ENCODE measurements at places on chromosomes 4 and X.

DNA sequence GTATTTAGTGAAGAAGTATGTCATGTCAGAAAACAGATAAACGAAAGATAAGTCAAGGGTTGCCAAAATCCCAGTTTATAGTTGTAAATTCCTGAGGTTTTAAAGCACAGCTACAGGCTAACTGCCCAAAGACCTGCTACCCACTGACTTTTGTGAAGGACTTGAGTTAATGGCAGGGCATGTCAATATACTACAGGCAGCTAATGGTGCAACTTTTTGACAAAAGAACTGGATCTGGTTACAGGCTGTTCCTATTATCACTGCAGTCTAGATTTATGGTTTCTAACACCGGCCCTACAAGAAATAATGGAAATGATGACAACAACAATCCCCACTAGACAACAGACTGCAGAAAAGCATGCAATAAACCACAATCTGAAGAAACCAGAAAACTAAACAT, 6.4 kb downstream of the SCML2 start:
- peaks cover 9% of the 10 kb centered on the region for H3K27me3 ChIP-seq
- H3K36me3 ChIP-seq = peaks cover 3% of the 10 kb centered on the region
- H3K4me1 ChIP-seq = no peaks in the 10 kb centered on the region
- no peak overlapping the region for H3K4me3 ChIP-seq
- DNase-seq = no peak

DNA sequence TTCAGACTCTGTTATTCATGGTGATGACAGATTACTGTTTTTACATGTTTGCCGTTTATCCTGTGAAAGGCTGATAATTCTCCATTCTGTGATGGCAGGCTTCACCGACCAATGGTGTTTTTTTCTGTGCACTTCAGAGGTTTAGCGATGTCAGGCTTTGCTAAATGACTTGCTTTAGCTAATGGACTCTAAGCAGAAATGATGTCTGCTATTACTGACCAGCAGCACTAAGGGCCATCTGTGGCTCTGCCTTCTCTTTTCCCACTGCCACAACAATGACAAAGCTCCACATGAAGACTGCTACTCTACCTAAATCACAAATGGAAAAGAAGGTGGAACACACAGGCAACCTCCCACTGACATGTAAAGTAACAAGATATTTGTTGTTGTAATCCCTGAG, 68.4 kb upstream of the ALB start:
- peaks cover 16% of the 10 kb centered on the region for H3K27me3 ChIP-seq
- H3K4me3 ChIP-seq = no peak overlapping the region
- H3K36me3 ChIP-seq = peaks cover 3% of the 10 kb centered on the region
- DNase-seq = no peak
- no peaks in the 10 kb centered on the region for H3K4me1 ChIP-seq
- no peak overlapping the region for H3K27ac ChIP-seq

GRCh38 chr4:19520939-19521520, 730.7 kb upstream of the SLIT2 start:
- H3K4me1 ChIP-seq = no peaks in the 10 kb centered on the region
- H3K27ac ChIP-seq = no peak overlapping the region
- DNase-seq = no peak
- no peaks in the 10 kb centered on the region for H3K36me3 ChIP-seq
- H3K27me3 ChIP-seq = no peaks in the 10 kb centered on the region

GRCh38 chr4:141133999-141134995, 1.0 kb upstream of the RNF150 start:
- H3K4me3 ChIP-seq = no peak overlapping the region
- peaks cover 79% of the 10 kb centered on the region for H3K27me3 ChIP-seq
- peaks cover 7% of the 10 kb centered on the region for H3K4me1 ChIP-seq
- no peak for DNase-seq
- H3K36me3 ChIP-seq = no peaks in the 10 kb centered on the region

GRCh38 chr4:163195247-163195765, 28.6 kb upstream of the NAF1 start:
- no peak for DNase-seq
- H3K4me1 ChIP-seq = no peaks in the 10 kb centered on the region
- H3K27me3 ChIP-seq = peaks cover 13% of the 10 kb centered on the region

DNA sequence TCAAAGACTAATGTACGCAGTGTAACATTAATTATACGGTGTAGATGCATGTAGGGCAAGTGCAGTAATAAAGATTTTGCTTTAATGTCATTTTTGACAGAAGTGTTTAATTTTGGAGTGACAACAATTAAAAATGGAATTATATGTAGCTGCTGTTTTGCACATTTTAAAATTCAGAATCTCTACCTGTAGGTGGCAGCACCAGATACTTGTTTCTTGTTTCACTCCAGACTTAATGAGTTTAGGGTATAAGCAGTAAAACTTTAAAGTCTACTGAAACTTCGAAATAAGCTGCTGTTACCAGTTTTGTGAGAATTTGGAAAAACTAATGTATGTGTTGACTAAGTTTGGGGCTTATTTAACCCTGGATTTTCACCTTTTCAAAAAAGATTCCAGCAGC, 144.9 kb downstream of the POLA1 start:
- no peak overlapping the region for H3K27ac ChIP-seq
- H3K4me3 ChIP-seq = no peak overlapping the region
- H3K4me1 ChIP-seq = no peaks in the 10 kb centered on the region
- H3K27me3 ChIP-seq = no peaks in the 10 kb centered on the region
- DNase-seq = peak; percentile 1

GRCh38 chrX:11908371-11908770, 150.3 kb downstream of the MSL3 start:
- no peaks in the 10 kb centered on the region for H3K4me1 ChIP-seq
- peaks cover 8% of the 10 kb centered on the region for H3K27me3 ChIP-seq
- no peak overlapping the region for H3K4me3 ChIP-seq
- H3K27ac ChIP-seq = no peak overlapping the region
- DNase-seq = no peak

- no peaks in the 10 kb centered on the region for H3K4me1 ChIP-seq
- H3K4me3 ChIP-seq = no peak overlapping the region
- peaks cover 2% of the 10 kb centered on the region for H3K36me3 ChIP-seq
- H3K27me3 ChIP-seq = no peaks in the 10 kb centered on the region
- no peak overlapping the region for H3K27ac ChIP-seq
Observed at GRCh38 chr4:86386817-86387415, 27.1 kb upstream of the MAPK10 start.

GRCh38 chr4:122635205-122635604, 14.3 kb upstream of the IL21 start:
- H3K4me3 ChIP-seq = peak overlapping the region; percentile 0
- H3K4me1 ChIP-seq = peaks cover 28% of the 10 kb centered on the region
- DNase-seq = no peak
